ENCODE measurements at places on chromosomes 5 and 9.
A peak's percentile ranks its signal among the peaks of the same experiment; 100 is the strongest.

GRCh38 chr9:27193886-27194285 is 84.9 kb downstream of the TEK start:
- DNase-seq, result no peak

DNA sequence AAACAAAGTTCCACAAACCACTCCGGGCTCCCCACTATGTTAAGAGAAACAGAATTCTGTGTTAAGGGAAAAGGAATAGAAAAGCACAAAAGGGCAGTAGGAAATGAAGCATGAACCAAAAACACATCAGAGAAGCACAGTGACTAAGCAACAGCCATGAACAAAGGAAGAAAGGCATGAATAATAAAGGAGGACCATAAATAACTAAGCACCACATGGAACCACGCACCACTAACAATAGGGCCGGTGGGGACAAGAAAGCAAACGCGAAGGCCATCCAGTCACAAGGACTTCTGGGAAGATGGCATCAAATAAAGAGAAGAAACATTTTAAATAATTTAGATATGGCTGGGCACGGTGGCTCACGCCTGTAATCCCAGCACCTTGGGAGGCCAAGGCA is 18.0 kb downstream of the PRUNE2 start:
- no peak for DNase-seq

DNA sequence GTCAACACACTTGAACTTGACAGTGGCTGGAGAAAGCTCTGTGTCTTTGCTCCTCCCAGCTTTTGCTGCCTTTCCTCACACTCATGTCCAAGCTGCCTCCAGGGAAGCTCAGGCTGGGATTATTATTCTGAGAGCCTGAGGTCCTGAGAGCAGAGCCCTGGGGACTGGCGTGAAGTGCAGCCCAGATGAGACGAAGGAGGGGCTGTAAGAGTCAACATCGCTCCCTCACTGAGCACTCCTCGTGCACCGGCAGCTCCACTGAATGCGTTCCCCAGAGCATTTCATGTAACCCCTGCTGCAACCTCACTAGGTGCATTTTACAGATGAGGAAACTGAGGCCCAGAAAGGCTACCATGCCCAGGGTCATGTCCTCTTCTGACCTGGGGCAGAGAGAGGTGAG is 63.5 kb upstream of the PHYKPL start:
- DNase-seq, result peak; percentile 34

DNA sequence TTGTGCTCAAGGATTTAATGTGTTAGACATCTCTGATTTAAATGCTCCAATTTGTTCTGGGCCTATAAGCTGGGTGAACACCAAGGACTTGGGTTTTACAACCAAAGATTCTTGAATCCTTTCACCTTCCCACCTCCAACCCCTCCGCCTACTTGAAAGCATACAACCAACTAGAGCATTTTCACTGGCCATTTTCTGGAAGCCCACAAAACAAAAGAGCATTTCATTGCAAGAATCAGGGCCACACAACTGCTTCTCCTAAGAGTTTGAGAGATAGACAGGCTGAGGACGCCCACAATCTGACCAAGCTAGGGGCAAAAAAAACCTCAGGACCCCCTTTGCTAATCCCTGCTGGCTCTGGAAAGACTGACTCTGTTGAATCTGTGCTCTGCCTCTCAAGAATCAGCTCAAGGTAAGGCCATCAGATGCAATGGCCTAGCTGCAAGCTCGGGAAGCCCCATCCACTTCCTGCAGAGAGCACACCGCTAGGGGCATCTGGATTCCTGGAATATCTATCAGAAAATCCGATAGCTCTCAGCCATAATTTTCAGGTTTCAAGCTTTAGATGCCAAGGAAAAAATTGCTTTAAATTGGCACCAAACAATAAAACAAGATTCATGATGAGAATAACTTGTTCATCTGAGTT is 57.7 kb downstream of the RETREG1 start:
- no peak for DNase-seq

DNA sequence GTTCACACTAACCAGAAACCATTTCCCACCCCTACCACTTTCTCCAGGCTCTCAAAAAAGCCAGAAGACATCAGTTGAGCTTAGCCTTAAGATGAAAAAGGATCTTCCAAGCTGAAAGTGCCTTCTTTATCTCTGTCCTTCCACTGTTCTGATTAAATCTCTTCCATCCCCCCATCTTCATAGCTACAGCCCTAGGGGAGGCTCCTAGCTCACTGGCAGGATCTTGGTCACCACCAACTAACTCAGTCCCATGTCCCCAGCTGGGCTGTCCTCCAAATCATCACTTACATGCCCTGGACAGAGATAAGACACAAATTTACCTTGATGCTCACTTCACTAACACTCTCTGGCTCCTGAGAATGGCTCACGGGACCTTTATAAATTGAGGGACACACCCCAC is 14.3 kb downstream of the LCP2 start:
- DNase-seq, result no peak

DNA sequence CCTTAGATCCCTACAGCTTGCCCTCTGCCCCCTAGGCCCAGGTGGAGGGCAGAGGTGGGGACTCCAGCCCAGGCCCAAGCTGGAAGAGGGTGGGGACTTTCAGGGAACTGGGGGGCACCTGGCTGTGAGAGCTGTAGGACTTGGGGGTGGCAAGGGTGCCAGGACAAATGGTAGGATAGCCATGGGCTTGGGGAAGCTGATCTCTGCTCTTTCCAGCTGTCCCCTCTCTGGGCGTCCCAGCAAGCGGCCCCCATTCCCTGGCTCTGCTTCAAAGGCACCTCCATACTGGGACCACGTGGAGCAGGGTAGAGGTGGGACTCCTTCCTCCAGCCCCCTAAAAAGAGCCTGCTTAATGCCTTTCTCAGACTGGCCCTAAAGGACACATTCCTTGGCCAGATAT is 385 bp downstream of the LTC4S start:
- no peak for DNase-seq

Measured in thyroid gland (tissue), 4 donors.